ENCODE measurements at places on chromosomes 3 and 15.

- DNase-seq: no peak
Observed at GRCh38 chr3:194604837-194605236, 28.4 kb downstream of the TMEM44 start.

- no peak for DNase-seq
Observed at GRCh38 chr3:178440043-178440442, 96.2 kb upstream of the KCNMB2 start.

- no peak for DNase-seq
Observed at GRCh38 chr3:128006061-128007032, 45.9 kb upstream of the SEC61A1 start.

DNA sequence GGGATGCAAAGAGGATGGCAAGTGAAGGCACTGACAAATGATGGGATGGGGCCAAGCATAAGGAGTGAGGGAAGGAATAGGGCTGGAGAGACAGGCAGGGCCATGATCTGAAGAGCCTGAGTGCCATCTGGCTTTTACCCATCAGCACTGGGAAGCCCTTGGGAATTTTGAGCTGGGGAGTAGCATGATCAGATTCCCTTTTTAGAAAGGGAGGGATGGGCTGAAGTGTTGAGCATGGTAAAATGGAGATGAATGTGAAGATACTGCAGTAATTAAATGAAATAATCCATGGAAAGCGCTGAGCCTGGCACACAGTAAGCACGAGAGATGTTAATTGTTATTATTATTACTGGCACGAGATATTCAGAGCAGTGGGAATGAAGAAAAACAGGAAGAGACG is 9.9 kb downstream of the RBP1 start:
- DNase-seq: no peak

GRCh38 chr15:80577552-80578205 is 117.4 kb upstream of the ABHD17C start:
- DNase-seq: no peak

DNA sequence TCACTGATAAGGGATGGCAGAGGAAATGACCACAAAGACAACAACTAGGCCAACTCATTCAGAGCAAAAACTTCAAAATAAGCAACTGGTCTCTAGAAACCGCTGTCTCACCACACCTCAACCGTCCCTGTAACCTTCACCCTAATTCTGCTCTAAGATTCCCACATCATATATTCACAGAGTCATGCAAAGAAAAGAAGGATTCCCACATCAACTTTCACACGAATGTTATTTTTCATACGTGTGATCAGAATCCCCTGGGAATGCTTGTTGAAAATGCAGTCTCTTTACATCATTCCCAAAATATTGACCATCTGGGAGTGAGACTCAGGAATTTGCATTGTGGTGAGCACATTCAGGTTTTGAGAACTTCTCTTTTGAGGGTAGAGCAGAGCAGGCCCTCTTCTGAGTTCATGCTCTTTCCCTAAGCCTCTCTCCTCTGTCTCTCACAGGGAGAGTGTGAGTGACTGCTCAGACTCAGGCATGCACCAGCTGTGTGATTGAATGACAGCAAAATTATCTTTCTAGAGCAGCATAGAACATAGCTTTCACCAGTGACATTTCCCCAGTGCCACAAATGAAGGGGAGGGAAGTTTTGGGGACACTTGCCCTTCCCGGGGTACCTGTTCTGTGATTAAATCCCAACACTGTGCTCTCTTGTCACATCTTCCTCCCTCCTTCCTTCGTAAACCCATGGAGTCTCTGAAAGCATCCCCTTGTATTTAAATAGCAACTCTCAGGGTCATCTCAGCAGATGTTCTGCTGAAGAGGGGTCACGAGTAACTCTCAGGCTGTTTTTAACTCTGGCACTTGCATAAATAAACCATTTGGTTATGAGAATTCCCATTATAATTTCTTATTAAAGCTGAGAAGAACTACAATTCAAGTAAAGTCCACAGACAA is 170.9 kb downstream of the PLCL2 start:
- peak; percentile 89 for DNase-seq

DNA sequence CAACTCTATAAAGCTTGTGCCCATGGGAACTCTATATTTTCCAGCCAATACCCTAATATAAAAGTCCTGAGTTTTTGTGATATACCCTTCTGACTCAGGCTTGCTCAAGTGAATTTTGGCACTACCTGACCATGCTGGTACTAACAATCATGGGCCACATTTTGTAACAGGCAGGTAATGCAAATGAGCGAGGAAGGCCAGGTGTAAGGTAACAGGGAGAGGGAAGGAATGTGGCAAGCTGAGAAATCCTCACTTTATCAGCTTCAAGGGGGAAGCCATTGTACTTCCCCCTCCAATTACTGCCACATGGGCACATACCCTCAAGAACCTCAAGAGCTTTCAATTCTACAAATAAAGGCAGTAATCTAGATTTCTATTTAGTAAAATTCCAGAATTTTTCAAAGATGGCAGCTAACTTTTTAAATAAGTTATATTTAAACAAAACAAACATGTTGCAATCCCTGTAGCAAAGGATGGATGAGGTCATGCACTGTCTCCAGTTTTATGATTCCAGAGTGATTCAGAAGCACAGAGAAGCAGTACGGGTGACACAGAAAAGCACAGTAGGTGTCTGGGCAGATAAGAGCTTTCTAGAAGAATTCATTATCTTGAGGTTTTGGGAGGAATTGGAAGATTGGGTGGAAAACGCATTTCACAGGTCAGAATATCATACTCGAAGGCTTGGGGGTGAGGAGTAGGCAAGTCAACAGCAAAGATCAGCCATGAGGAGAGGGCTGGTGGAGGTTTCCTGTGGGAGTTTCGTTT is 87.6 kb downstream of the FOXP1 start:
- DNase-seq: peak; percentile 63

GRCh38 chr3:141110322-141110721 is 59.2 kb downstream of the SPSB4 start:
- no peak for DNase-seq

- DNase-seq: no peak
Observed at GRCh38 chr3:55615694-55616295, 128.7 kb upstream of the WNT5A start.

DNA sequence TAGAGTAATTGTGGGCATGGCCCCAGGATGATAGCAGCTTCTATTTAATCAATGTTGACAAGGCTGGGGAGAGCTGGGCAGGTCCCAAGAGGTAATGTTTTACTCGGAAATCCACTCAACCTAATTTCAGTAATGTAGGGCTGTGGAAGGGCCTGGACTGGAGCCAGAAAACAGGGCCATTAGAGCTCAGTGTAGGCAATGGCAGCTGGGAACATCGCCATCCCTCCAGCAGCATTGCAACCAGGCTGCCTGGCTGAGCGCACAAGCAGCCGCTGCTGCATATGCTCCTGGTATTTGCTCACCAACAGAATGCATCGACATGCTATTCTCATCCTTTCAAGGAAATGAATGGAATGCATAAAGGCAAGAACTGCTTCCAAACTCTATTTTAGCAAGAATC is 90.0 kb downstream of the GAP43 start:
- no peak for DNase-seq

GRCh38 chr15:74420193-74420905 is 13.4 kb downstream of the SEMA7A start:
- no peak for DNase-seq

GRCh38 chr15:89391685-89392257 is 57.1 kb upstream of the POLG start:
- DNase-seq: no peak

DNA sequence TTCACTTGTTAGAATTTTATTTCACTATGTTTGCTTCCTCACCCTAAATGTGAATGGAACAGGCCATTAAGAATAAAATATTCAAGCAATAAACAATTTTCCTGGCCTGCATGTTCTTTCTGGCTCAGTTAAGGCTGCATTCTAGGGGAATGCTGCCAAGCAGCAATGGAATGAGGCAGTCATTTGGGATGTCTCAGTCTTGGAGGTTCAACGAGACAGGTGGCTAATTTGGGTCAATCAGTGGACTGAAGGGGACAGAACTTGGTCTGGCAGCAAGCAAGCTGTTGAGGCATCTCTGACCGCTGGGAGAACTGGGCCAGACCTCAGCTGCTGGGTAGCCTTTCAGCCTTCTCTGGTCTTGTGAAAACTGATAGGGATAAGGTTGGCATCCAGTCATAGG is 241.6 kb downstream of the NLGN1 start:
- no peak for DNase-seq

DNA sequence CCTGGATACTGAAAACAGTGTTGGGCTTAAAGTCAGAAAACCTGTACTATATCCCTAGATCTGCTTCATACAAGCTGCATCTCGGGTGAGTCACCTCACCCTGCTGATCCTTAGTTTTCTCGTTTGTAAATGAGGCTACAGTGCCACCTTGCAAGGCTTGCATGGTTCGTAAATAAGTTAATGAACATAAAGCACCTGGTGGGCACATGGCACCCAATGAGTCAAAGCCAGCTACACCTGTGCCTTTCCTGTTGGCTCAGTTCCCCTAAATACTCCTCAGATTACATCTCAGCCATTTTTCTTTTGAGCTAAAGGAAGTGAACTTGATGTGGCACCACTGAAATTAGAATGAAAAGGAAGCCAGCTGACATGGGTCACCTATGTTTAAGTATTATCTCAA is 26.5 kb downstream of the RTP1 start:
- no peak for DNase-seq

- DNase-seq: no peak
Observed at GRCh38 chr15:83565138-83565537, 88.8 kb upstream of the ADAMTSL3 start.

GRCh38 chr3:43640681-43641080 is 18.9 kb upstream of the ANO10 start:
- DNase-seq: no peak

Measured in fibroblast of skin of left biceps (primary cell).